ENCODE measurements at places on chromosomes 1 and 21.

DNA sequence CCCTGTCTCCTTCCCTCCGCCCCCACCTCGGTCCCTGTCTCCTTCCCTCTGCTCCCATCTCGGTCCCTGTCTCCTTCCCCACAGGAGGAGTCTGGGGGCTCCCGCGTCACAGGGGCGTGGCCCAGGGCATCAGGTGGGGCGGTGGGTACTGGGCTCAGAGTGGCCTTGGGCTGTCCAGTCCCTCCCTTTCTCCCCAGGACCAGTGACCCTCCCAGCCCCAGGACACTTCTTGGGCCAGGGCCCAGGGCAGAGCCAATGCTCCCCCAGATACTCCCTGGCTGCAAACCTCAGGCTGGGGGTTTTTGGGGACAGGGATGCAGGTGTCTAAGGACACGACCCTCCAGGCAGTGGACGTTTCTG, 6.8 kb upstream of the RNF223 start:
- no peak for DNase-seq

GRCh38 chr1:40041466-40041838, 923 bp downstream of the CAP1 start:
- no peak for DNase-seq

GRCh38 chr1:35707601-35708440, 10.9 kb downstream of the C1orf216 start:
- peak; percentile 34 for DNase-seq

DNA sequence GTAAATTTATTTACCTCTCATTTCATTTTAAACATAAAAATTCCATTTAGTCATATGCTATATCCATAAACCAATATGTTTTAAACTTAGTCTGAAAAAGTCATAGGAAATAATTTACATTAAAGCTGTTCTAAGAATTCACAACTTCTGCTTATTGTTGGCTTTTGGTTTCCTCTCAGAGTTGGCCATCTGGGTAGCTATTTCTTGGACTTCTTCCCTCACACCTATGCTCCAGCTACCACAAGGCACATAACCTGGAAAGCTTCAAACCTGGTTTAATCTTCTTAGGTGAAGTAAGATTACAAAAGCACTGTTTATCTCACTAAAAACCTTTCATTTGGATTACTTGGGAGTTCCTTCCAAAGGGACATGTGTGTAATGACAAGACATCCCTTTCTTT, 29.8 kb downstream of the RBM11 start:
- DNase-seq: no peak

DNA sequence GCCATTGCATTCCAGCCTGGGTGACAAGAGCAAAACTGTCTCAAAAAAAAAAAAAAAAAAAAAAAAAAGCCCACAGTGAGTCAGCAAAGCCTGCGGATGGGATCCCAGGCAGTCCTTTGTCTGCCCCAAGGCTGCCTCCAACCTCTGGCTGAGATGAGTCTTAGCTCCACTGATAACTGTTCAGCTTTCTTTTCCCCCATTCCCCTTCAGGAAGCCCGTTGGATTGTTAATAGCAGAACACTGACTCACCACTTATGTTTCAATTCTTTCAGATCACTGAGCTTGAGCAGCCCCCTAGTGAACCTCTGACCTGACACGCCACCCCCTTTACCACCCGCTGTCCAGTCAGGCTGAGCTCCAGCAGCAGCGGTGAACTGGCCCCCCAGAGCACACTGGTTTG, 57.5 kb downstream of the ERG start:
- DNase-seq: peak; percentile 6

GRCh38 chr1:207649865-207650580, 5.1 kb downstream of the CR1L start:
- no peak for DNase-seq

DNA sequence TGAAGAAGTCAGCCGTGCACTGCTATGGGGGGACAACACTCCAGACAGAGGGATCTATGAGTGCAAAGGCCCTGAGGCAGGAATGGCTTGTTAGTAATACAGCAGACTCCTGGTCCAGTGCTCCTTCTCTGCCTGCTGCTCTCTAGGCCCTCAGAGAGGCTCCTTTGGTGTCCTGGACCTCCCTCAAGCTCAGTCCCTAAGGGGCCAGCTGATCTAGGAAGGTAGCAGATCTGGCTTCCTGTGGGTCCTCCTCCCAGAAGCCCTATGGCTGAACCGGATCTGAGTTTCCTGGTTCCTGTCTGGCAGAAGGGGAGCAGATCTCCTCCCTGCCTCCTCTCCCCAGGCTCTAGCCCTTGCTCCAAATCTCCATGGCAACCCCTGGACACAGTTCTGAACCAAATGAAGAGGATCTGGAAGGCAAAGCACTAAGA, at the start of gene LDLRAD2:
Gene LDLRAD2 (plus strand): TSS at position 391 of the 431 bp plus-strand sequence. CDS start 187 bp downstream, outside the sequence.
- peak; percentile 36 for DNase-seq

DNA sequence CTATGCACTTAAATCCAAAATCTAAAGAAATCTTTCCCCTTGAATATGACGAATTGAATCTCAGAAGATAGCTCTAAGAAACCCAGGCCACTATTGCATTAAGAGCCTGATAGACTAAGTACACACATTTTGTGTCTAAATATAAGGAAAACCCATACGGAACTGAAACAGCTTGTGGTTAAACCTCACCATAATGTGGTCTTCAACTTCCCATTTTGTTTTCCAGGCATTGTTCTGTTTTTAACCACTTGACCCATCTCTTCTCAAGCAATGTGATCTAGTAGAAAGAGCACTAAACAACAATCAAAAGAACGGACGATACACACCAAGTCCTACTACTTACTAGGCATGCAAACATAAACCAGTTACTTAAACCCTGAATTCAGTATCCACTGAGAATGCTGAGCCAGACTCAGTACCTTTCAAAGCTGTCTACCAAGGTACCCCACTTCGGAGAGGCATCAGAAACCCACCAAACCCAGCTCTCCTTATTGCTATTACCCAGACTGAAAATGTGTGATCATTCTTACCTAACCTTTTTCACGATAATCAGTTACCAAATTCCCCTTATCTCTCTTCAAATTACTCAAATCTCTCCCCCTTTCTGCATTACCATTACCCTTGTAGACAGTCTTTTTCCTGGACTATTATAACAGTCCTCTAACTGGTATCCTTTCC, 12.8 kb downstream of the OTUD7B start:
- no peak for DNase-seq

DNA sequence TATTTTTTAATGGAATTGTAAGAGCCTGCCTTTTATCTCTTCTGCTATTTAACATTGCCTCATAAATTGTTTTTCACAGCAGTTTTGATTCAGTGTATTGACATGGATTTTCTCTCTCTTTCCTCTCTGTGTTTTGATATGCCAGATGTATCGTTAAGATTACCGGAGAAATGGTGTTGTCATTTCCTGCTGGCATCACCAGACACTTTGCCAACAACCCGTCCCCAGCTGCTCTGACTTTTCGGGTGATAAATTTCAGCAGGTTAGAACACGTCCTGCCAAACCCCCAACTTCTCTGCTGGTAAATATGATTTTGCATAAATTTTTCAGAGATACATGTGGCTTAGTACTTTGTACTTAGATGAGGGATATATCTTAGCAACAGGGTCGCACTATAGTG, 23.1 kb upstream of the DYNLT5 start:
- no peak for DNase-seq

- no peak for DNase-seq
These were observed 725.1 kb downstream of the BRINP3 start for GRCh38 chr1:189752461-189752995.

- DNase-seq: no peak
These were observed 13.6 kb downstream of the INSRR start for GRCh38 chr1:156845055-156845952.

DNA sequence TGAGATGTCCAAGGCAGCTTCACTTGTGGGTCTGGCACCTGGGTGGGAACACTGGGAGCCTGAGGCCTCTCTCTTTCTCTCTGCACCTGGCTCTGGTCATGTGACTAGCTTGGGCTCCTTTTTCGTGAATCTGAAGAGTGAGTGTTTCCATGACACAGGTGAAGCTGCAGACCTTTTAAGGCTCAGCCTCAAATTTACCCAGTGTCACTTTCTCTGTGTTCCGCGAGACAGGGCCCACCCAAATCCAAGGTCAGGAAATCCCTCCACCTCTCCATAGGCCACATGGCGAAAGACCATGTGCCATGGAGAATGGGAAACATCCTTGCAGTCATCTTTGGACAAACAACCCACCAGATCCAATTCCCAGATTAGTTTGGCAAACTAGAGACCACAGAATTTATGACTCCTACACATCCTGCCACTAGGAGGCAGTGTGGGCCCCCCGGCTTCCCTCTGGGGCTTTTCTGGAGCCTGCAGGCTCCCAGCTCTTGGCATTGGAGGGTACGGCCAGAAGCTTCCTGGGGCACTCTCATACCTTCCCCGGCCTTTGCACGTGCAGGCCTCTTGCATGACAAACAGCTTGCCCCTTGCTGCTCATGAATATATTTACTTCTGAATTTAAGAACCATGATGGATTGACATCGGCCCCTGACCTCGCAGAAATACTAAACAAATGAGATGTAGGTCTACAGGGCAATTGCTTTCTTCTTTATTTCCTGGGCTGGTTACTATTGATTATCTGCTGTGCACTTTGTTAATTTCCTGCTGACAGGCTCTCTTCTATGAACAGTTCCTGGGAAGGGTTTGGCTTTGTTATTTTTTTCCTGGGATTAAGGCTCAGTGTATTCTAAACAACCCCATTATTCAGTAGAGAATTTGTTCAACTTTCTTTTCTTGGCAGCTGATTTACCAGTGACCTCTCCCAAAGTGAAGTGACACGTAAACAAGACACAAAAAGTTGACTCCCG, 180.7 kb downstream of the KAZN start:
- DNase-seq: no peak

GRCh38 chr1:219945795-219946194, 17.4 kb upstream of the SLC30A10 start:
- DNase-seq: no peak

- DNase-seq: no peak
These were observed at the start of gene SLAMF8 for GRCh38 chr1:159826441-159827101. Gene SLAMF8, plus strand, starts transcription at chr1:159826873. Its CDS starts 26 bp downstream, at chr1:159826899.

DNA sequence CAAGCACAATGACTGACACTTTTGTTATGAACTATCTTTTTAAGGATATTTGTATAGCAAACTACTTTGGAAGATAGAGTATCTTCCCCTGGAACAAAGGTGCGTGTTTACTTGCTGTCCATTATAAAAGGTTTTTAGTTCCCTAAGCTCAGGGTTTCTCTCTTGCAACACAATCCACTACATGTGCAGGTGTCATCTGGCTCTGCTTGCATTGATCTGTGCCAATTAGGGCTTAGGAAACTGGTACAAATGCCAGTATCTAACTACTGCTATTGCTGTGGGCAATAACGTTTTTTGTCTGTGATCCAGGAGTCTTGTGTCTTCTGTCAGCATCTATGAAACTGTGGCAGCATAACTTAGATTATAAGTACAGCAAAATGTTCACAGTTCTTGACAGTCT, 68.3 kb upstream of the ABCD3 start:
- no peak for DNase-seq

- no peak for DNase-seq
These were observed 37.9 kb downstream of the SLC66A1 start for GRCh38 chr1:19349999-19350398.

DNA sequence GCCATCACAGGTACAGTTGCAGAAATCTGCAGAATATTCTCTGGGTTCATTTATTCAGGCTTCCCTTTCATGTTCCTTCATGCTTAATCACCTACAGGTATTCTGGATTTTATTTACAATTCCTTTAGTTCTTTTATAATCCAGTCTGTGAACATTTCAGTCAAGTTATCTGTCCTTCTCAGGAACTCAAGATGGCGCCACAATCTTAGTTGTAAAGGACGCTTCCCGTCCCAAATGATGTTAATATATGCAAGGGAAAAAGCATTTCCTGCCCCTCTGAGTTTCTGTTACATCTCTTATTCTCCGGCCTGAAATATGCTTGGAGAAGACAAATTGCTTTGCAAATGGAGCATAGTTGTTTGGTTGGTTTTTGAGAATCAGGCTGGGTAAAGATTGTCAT, 19.3 kb downstream of the F3 start:
- DNase-seq: peak; percentile 52

- no peak for DNase-seq
These were observed 203.0 kb upstream of the VAMP3 start for GRCh38 chr1:7568053-7568452.

GRCh38 chr21:38669186-38669585, 136.5 kb upstream of the ETS2 start:
- peak; percentile 30 for DNase-seq

GRCh38 chr1:28517649-28517999, 11.8 kb downstream of the RCC1 start:
- DNase-seq: no peak

GRCh38 chr21:41080485-41081121, 87.4 kb upstream of the BACE2 start:
- DNase-seq: no peak

DNA sequence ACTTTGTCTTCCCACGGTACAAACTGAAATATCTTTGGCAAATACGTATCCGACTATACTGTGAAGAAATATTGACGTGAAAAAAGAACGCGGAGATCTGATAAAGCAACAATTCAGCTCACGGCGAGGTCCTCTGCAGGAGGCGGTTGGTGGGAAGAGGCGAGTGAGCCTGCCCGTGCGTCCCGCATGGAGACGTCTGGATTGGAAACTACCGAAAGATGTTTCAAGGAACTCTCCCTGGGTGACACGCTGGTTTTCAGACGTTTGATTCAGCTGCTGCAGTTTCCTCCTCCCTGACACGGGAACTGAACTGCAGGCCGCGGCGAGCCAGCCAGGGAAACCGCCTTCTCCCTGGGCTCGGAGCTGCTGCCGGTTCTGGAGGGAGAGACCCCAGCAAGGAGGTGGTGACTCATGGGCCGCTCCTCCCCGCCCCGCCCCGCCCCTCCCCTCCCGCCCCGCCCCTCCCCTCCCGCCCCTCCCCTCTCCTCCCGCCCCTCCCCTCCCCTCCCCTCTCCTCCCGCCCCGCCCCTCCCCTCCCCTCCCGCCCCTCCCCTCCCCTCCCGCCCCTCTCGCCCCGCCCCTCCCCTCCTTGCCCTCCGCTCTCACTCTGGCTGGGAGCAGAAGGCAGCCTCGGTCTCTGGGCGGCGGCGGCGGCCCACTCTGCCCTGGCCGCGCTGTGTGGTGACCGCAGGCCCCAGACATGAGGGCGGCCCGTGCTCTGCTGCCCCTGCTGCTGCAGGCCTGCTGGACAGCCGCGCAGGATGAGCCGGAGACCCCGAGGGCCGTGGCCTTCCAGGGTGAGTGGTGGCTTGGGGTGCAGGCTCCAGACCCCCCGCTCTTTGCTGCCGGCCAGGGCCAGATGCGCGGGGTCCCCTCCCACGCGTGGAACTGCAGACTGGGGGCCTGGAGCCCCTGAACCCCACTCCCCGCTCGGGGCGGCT, at the start of gene COL6A1:
Gene COL6A1 (plus strand): TSS at position 620 of the 941 bp plus-strand sequence. CDS start 81 bp downstream, at position 701.
- peak; percentile 88 for DNase-seq

GRCh38 chr1:207822602-207823451, 71.0 kb downstream of the CD46 start:
- DNase-seq: peak; percentile 73

- DNase-seq: no peak
These were observed 1.4 kb downstream of the GPR161 start for GRCh38 chr1:168135116-168135920.
